ENCODE measurements at places on chromosomes 5 and 9.

GRCh38 chr9:70385426-70385825, 29.0 kb downstream of the KLF9 start:
- no peak for ATAC-seq

DNA sequence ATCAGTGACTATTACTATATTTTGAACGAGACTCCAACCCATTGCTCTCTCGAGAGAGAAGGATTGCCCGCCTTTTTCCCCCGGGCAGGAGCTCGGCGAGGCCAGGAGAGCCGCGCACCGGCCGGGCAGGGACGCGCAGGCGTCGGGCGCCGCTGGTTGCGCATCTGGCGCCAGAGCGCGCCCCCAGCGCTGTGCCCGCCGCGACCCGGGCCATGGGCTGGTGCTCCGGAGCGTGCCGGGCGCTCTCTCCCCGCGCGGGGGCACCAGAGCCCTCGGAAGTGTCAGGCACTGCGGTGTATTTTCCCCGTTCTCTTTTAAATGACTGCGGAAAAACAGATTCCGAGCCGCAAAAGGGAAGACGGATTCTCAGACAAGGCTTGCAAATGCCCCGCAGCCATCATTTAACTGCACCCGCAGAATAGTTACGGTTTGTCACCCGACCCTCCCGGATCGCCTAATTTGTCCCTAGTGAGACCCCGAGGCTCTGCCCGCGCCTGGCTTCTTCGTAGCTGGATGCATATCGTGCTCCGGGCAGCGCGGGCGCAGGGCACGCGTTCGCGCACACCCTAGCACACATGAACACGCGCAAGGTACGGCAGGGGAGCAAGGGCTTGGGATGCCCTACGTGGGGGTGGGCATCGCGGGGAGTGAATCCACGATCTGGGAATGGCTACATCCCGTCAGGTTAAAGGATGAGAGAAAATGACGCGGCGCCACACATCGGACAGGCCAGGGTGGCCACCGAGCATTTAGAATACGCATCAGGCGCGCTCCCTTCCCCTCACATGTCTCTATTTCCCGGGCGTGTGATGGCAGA, 1.1 kb upstream of the NTRK2 start:
- ATAC-seq: peak; percentile 63

DNA sequence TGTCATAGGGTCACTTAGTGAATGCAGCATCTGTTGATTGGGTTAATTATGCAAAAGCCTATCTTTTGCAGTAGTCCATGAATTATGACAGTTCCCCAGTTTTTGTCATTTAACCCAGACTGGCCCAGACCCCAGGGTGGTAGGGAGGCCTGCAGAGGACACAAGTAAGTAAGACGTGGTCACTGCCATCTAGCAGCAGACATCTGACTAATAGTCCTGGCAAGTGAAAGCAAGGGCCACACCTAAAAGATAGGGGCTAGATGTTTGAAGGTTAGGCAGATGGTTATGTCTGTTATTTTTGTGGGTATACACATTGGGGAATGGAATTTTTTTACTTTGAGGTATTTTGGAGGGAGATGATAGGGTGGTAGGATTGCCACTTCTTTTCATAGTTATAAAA, 48.0 kb downstream of the RAB14 start:
- ATAC-seq: no peak

- no peak for ATAC-seq
Measured at GRCh38 chr5:126014676-126015075, 408.5 kb upstream of the GRAMD2B start.

GRCh38 chr9:138050472-138051330, 173.1 kb downstream of the CACNA1B start:
- no peak for ATAC-seq

DNA sequence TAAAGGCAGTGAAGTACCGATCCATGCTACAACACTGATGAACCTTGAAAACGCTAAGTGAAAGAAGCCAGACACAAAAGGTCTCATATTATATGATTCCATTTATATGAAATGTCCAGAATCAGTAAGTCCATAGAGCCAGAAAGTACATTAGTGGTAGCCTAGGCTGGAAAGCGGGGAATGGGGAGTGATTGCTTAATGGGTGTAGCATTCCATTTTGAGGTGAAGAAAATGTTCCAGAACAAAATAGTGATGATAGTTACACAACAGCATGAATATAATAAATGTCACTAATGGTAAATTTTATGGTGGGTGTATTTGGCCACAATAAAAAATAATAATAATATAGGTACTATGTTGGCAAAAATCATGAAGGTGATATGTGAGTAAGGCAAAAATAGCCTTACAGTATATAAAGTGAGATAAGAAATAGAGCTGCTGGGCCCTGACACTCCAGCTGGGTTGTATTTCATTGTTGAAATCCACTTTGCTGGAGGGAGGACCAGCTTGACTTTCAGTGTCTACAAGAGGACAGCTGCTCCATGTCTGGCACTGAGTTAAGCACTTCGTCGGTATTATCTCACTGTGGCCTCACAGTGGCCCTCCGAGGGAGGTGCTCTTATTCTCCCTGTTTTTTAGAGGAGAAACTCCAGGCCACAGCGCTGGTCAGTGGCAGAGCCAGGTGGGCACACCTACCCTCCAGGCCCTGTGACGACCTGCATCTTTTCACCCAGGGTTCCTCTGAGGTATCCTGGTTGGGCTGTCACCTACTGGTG, 22.4 kb upstream of the ANGPTL2 start:
- ATAC-seq: no peak

- ATAC-seq: no peak
Measured at GRCh38 chr9:27943501-27943900, 370.2 kb upstream of the C9orf72 start.
